ENCODE measurements at places on chromosomes 2 and 18. TPM values are rescaled to one million over a fixed set of nuclear protein-coding genes. Genes with fewer than 3 reads are reported as not detected.

Gene ANKRD30BL
- not detected for total RNA-seq

Gene CRYBA2
- not detected for total RNA-seq

Gene UGT1A3
- total RNA-seq, result not detected

Gene KDSR
- 49.7 TPM for total RNA-seq

Gene FER1L5
- total RNA-seq, result 1.6 TPM

Gene SCN7A
- total RNA-seq, result 0.12 TPM

Gene PNKD
- 24.0 TPM for total RNA-seq

Gene CHRNG
- not detected for total RNA-seq

Gene SLC14A1
- 13.3 TPM for total RNA-seq

Gene OR6B2
- total RNA-seq, result not detected

Gene ASAP2
- 43.5 TPM for total RNA-seq

Gene CCDC138
- 7.4 TPM for total RNA-seq

Gene CNGA3
- total RNA-seq, result not detected

Gene NFU1
- total RNA-seq, result 39.2 TPM

Gene TMX3
- 127 TPM for total RNA-seq

Gene KRTCAP3
- not detected for total RNA-seq
